ENCODE measurements at places on chromosomes 4 and X.
A peak's percentile ranks its signal among the peaks of the same experiment; 100 is the strongest.

DNA sequence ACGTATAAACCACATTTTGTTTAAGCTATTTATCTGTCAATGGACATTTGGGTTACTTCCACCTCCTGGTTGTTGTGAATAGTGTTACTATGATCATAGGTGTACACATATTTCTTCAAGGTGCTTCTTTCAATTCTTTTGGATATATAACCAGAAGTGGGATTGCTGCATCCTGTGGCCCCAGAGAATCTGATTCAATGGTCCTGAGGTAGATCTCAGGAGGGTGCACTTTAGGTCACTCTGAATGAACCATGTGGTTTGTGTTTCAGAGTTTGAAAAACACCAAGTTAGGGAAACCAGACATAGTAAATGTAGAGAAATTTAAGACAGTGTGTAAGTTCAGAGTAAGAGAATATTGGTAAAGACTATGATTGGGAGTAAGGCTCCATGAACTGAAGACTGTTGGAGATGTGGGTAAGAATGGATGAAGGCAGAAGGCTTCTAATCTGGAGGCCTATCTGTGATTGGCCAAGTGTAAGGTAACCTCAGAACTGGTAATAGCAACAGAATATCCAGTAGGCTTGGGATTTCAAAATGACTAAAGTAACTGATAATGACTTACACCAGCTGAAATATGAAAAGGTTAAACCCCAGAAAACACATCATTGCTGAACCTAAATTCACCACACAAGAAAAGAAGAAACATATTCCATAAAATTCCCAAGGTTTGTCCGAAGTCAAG is 236.9 kb downstream of the CAMK2D start:
- DNase-seq: no peak

GRCh38 chr4:41136456-41136855 is 77.9 kb downstream of the APBB2 start:
- DNase-seq: no peak

DNA sequence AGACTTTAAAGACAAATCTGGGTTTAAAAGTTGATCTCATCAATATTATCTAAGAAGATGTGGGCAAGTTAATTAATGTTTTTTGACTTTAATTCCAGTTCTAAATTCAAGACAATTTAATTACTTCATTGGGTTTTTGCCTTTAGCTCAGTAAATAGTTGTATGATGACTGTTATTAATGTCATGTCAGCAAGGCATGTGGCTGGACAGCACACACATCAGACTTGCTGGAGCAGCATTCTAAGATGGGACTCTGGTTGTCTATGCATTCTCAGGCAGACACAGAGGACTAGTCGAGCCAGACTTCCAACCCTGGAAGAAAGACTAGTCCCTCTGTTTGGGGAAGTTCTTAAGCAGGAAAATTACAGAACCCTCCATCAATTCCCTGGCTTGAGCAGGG is 180.7 kb upstream of the GK2 start:
- no peak for DNase-seq

DNA sequence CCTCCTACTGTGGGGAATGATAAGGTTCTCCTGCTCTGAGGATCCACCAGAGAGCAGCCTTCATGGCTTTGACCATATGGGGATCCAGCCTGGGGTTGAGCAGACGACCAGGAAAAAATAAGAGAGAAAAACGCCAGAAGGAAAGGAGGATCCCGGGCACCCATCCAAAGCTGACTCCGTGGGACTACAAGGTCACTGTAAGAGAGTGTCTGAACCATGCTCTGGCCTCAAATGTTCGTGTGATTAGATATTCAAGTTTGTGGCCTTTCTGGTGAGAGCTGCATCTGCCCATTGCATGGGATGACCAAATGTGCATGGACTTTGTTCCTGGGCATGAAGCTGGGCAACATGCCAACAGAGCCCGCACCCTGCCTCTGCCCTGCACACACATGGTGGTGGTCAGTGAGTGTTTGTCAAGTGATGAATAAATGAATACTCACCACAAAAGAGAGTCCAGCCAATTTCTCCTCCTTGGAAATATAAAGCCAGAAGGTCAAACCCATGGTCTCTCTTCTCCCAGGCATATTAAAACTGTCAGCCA is 346.0 kb upstream of the GATB start:
- DNase-seq: no peak

DNA sequence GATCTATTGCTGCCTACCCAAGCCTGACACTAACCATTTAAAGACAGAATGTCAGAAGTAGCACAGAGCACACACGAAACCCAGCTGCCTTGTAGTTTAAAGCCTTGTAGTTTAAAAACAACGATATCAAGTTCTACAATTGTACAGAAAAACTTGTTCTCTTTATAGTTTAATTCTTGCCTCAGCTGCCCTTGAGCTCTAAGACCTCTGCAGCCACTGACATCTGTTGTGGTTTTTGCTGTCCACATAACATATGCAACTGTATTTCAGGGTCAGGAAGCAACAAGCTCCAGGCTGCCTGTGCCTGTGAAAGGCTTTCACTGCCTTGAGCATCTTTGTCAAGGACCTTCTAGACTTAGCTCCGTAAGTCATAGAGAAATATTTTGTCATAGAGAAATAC is 227.2 kb downstream of the SPCS3 start:
- DNase-seq: no peak

- DNase-seq: peak; percentile 45
Measured at GRCh38 chr4:6087669-6088341, 69.6 kb upstream of the C4orf50 start.

DNA sequence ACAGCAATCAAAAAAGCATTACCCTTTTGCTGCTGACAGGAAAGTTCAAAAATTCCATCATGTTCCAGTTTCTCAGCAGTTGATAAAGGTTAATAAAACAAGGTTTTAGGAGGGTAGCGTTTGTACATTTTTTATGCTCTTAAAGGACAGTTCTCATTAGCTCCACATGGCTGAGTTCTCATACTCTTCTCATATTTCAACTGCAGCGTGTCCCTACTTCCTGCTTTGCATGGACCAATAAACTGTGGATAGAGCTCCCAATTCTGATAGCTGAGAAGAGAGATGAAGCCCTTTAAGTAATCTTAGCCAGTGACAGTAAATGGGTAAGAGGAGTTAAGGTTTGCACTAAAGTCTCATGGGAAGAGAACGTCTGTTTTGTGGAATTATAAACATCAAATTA is 53.5 kb downstream of the SPANXA2 start:
- no peak for DNase-seq
